Karpas-422 (cell line): ENCODE measurements at places on chromosomes 3 and 15. TPM values are rescaled to one million over a fixed set of nuclear protein-coding genes. Genes with fewer than 3 reads are reported as not detected.

Gene TAGLN3
- not detected in 2 replicates for total RNA-seq

Gene FSIP1
- total RNA-seq, result 0.07 and 0.79 TPM in 2 replicates

- H3K27me3 ChIP-seq, result no peaks in the 10 kb centered on the region
- H3K27ac ChIP-seq, result no peak overlapping the region
- no peaks in the 10 kb centered on the region for H3K36me3 ChIP-seq
- no peak overlapping the region for H3K4me3 ChIP-seq
These were observed 104.4 kb upstream of the RBMS3 start for GRCh38 chr3:29176501-29176900.

GRCh38 chr3:99562138-99562537, 76.3 kb upstream of the COL8A1 start:
- no peak for DNase-seq
- H3K4me1 ChIP-seq, result no peaks in the 10 kb centered on the region
- no peak overlapping the region for H3K4me3 ChIP-seq

DNA sequence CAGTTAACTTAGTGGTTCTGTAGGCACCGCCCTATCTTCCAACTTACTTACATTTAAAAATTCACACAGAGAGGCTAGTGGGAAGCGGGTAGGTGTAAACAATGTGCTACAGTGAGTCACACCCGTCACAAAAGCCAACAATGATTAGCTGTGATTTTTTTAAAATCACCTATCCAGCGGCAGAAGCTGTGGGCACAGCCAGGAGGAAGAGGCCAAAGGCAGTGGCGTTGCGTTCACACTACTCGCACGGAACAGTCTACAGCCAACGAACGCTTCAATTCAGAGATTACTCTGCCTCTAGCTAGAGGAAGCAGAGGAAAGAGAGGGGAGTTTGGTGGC, 2.5 kb upstream of the NLGN1 start:
- no peaks in the 10 kb centered on the region for H3K4me1 ChIP-seq
- H3K4me3 ChIP-seq, result no peak overlapping the region
- H3K36me3 ChIP-seq, result no peaks in the 10 kb centered on the region
- H3K27ac ChIP-seq, result no peak overlapping the region
- no peaks in the 10 kb centered on the region for H3K27me3 ChIP-seq

- H3K4me3 ChIP-seq, result no peak overlapping the region
- no peak overlapping the region for H3K27ac ChIP-seq
- no peak for DNase-seq
- no peaks in the 10 kb centered on the region for H3K27me3 ChIP-seq
These were observed 3.8 kb downstream of the GPR156 start for GRCh38 chr3:120281261-120281660.

GRCh38 chr15:65091946-65092770, 15.6 kb downstream of the KBTBD13 start:
- no peaks in the 10 kb centered on the region for H3K36me3 ChIP-seq
- H3K4me1 ChIP-seq, result no peaks in the 10 kb centered on the region
- H3K27ac ChIP-seq, result no peak overlapping the region

GRCh38 chr3:153669527-153669926, 451.7 kb upstream of the ARHGEF26 start:
- no peak for DNase-seq
- no peak overlapping the region for H3K4me3 ChIP-seq
- no peaks in the 10 kb centered on the region for H3K36me3 ChIP-seq
